ENCODE measurements at places on chromosomes 1 and 21.

- no peak for DNase-seq
Measured at GRCh38 chr1:35178295-35178695, 14.7 kb downstream of the SFPQ start.

DNA sequence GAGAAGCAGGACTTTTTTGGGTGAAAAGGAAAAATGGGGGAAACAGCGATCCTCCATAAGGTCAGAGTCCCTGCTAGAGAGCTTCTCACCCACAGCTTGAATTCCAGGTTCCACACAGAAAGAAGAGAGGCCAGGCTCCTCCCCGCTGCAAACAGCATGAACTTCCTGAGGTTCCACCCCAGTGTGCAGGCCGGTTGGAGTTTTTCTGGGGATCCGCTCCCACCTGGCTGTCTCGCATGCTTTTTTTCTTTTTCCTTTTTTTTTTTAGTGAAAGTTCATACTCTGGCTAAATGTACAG is 595.1 kb upstream of the ZP4 start:
- DNase-seq: no peak

GRCh38 chr21:28663111-28663693 is 329.5 kb downstream of the LTN1 start:
- no peak for DNase-seq

GRCh38 chr1:76317299-76317900 is 242.9 kb downstream of the ST6GALNAC3 start:
- no peak for DNase-seq

DNA sequence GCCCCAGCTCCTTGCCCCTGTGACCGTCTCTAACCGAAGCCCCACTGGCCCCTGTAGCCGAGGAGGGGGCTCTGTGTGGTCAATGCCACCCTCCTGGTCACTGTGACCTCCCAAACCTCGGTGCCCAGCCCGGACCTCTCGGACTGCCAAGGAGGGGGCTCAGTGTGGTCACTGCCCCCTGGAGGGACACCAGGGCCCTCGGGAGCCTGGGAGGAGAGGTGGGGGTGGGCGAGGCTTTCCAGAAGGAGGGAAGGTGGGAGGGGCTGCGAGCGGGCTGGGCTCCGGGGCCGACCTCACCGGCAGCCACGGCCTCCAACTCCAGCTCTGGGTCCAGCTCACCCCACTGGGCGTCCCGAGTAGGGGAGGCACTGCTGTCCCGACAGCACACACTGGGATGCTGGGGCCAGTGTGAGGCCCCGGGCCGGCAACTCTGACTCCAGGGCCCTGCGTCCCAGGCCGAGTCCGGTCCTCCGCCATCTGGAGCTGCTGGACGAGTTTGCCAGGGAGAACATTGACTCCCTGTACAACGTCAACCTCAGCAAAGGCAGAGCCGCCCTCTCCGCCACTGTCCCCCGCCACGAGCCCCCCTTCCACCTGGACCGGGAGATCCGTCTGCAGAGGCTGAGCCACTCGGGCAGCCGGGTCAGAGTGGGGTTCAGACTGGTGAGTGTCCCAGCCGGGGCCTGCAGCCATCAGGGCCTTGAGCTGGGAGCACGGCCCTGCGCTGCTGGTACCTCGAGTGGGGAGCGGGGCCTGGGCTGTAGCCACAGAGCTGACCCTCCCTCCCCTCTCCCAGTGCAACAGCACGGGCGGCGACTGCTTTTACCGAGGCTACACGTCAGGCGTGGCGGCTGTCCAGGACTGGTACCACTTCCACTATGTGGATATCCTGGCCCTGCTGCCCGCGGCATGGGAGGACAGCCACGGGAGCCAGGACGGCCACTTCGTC is 6.4 kb downstream of the SCNN1D start:
- DNase-seq: no peak

DNA sequence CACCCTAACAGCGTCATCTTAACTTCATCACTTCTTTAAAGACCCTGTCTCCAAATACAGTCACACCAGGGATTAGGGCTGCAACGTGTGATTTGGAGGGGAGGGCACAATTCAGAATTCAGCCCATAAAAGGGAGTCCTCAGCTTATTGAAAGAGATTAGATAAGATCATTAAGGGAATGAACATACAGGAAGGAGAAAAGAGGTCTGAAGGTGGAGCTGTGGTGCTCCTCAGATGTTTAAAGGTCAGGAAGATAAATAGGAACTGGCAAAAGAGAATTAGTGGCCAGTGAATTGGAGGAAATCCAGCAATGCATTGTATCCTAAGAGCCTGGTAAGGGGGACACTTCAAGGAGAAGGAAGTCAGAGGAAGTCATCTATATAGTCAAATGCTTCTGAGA is 113.5 kb downstream of the PROX1 start:
- no peak for DNase-seq

DNA sequence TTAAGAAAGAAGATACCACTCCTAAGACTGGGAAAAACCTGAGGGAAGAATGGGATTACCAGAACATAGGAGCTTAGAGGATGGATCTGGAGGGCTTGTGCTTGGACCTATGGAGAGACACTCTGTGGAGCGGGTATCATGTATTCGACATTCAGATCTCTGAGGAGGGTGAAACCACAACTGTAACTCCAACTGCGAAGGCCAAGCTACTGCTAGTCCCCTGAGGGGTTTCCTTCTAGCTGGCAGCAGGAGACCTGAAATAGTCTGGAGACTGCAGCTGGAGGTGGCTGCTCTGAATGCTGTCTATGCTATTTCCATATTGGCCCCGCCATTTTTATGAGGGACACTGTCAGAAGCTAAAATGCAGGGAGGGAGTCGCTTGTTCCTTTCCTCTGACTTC is 462.3 kb downstream of the PTPRC start:
- DNase-seq: no peak

GRCh38 chr1:79595931-79596330 is 589.4 kb upstream of the ADGRL4 start:
- no peak for DNase-seq
